ENCODE measurements at places on chromosomes 5 and 9.

DNA sequence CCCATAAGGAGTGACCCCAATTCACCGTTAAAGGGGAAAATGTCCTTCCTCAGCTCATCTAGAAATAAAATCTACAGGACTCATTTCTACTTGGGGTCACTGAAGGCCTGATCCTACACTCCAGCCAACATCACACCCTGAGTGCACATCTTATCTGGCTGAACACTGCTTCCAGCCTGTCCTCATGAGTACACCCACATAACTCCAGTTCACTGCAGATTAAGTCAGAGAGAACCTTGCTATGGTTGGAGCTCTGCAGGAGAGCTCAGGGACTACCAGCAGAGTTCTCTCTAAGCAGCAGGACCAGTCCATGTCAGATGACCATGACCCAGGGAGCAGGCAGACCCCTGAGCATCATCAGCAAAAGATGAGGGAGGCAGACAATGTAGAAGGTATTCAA, 126.9 kb upstream of the MAP3K1 start:
- no peak for DNase-seq

DNA sequence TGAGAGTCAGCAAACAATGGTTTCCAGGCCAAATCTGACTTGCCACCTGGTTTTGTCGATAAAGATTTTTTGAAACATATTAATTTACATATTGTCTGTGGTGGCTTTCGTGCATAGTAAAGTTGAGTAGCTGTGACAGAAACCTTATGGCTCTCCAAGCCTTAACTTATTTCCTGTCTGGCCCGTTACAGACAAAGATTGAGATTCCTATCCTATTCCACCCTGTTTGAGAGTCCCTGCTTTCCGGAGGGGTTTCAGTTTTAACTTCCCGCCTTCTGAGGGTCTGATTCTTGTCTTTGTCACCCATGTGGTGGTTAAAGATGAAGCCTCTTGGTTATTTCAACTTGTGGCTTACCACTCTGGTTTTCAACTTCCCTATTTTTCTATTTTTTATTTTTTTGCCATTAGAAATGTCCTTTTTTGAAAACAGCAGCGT, 11.4 kb downstream of the OTULIN start:
- DNase-seq = peak; percentile 21

- no peak for DNase-seq
Measured at GRCh38 chr9:88503845-88504764, 30.9 kb upstream of the NXNL2 start.

DNA sequence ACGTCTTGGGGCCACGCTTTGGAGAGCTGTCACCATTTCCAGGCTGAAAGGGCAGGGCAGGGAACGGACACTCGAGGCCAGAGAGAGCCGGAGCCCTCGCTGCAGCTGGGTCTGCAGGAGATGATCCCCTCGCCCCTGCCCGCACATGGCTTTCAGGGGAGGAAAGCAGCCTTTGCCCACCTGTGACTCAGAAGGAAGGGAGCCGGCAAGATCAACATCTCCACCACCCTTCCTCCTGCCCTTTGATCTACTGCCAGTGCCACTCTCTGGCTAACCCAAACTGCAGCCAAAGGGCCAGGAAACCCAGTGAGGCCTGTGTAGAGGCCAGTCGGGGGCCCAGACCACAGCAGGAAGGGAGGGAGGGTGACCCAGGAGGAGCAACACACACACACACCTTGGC, 137.1 kb upstream of the ERCC6L2 start:
- DNase-seq = no peak

DNA sequence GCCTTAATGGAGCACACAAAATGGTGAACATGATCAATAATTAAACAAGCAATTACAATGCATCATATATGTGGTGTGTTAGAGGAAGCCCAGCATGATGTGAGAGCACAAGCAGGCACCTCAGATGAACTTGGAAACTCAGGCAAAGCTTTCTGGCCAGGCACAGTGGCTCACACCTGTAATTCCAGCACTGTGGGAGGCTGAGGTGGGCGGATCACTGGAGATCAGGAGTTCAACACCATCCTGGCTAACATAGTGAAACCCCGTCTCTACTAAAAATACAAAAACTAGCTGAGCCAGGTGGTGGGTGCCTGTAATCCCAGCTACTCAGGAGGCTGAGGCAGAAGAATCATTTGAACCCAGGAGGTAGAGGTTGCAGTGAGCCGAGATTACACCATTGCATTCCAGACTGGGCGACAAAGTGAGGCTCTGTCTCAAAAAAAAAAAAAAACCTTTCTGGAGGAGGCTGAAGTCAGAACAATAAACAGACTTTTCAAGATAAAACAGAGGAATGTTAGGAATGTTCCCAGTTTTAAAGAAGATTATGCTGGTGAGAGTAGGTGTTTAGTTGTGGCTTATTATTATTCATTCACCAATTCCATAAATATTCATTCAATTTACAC, 159.4 kb downstream of the CEMIP2 start:
- DNase-seq = no peak

DNA sequence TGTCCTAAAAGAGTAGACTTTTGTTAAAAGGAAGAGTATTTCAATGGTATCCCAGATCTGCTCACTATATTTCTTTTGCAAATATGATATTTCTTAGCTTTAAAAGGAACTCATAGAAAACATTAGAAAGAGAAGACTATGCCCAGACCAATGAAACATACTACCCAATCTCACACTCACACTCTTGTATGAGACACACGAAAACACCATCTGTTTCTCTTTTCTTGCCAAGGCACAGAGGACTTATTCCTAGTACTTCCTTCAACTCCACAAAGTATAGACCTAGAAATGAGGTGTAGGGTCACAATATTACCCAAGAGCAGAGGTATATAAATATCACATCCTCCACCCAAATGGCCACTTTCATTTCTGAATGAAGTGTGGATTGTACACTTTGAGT, 292.4 kb upstream of the ACO1 start:
- DNase-seq = no peak

DNA sequence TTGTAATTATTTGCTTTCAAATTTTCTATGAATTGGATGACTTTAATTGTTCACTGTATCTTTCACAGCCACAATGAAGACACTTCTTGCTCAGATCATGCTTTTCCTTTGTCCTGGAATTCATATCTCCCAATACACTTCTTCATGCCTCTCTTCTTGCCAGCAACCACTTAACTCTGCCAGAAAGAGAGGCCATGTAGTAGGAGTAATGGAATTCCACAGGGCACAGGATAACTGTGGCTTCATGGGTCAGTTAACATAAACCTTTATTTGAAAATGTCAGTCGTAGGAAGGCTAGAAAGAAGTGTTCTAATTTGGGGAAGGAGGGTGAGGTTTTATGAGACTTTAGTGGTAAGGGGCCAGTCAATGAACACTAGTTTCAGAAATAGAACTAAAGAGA, 190.3 kb downstream of the TMEM167A start:
- no peak for DNase-seq

- no peak for DNase-seq
Measured at GRCh38 chr5:128684961-128685360, 146.9 kb upstream of the FBN2 start.

DNA sequence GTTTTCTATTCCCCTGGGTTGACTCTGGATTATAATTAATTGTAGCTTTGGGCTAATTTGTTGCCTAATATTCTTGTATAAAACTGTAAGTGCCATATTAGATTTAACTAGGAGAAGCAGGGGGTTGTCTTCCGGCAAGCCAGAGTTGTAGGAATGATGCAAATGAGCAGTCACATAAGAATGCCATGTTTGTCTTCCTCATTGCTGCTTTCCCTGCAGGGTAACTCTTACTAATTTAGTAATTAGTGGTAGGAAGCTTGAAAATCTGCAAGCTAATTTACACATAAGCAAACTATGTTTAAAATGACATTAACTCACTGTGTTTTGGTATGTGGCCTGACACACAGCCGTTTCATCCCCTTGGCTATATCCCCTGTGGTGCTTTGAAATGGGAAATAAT, 527.8 kb downstream of the KCTD16 start:
- no peak for DNase-seq

GRCh38 chr9:117224695-117225094, 190.2 kb downstream of the ASTN2 start:
- no peak for DNase-seq

GRCh38 chr5:112757468-112758208, 20.0 kb downstream of the APC start:
- DNase-seq = peak; percentile 8

DNA sequence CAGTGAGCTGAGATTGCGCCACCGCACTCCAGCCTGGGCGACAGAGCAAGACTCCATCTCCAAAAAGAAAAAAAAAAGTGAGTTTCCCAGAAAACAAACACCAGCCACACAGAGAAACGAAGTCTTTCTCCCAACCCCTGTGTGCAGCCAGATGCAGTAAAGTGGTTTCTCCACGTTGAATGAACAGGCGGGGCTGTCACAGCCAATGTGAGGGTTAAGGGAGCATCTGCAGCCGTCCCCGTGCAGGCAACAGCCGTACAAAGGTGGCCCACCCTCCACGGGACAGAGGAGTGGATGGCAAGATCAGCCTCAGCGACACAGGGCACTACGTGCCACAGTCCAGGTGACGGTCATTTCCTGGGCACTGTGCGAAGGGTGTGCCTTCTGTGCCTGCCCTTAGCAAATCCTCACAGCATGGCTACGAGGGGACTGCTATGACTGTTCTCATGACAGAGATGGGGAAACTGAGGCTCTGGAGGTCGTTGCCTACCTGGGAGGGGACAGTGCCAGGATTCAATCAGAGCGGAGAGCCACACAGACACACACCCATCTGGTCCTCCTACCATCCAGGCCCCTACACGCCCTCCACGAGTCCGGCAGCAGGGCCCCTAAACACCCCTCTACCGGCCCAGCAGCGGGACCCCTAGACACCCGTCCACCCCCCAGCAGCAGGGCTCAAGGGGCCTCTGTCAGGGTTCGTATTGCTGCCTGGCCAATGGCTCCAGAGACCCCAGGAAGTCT, 2.3 kb downstream of the VAV2 start:
- no peak for DNase-seq

DNA sequence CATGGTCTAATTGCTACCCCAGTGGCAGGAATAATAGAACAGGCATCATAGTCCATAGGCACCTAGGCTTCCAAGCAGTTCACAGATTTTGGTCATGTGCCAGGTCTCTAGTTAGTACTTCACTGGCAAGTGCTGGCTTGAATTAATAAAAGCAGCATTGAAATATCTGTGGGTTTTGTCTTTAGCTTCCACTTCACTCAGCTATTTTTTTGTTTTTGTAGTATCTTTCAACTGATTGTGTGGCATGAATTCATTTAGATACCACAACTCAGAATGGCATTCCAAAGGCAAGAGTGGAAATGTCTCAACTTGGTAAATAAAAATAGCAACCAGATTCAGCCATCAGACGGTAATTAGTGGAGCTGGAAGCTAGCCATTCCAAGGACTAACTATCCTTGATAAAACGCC, 27.9 kb upstream of the ITGA2 start:
- DNase-seq = no peak

GRCh38 chr9:120261419-120261818, 318.5 kb downstream of the CDK5RAP2 start:
- no peak for DNase-seq

- DNase-seq = no peak
Measured at GRCh38 chr5:173735184-173735583, 118.7 kb upstream of the BOD1 start.

DNA sequence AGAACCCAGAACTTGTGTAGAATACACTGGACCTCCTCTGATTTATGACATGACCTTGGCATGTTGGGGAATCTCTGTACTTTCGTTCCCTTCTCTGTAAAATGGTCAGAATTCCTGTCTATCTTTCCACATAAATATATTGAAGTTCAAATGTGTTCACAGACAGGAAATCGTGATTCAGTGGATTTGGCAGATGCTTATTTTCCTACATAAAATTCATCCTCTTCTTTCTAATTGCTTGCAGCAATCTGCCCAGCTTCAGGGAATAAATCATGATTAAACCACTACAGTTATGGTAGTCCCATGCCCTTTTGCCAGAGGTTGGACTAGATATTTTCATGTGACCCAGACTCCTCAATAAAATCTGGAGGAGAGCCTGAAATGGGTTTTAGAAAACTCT, 52.1 kb upstream of the ARL15 start:
- no peak for DNase-seq

DNA sequence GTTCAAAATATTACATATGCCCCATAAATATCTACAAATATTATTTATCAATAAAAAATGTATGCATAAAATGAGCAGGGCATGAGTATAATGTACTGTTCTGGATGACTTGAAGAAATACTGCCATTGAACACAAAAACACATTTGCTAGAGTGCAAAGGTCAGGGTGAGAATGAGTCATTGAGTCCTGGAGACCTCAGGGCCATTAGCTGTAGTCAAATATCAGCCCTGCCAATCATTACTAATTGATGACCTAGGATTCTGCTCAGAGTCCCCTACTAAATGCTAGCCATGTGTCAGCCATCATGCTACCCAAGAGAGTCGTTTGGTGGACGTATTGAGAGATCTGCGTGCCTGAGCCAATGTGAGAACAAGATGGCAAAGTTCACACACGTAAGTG, 80.3 kb upstream of the FAM169A start:
- DNase-seq = no peak

- DNase-seq = peak; percentile 75
Measured at GRCh38 chr9:87579781-87580541, 82.3 kb downstream of the DAPK1 start.

DNA sequence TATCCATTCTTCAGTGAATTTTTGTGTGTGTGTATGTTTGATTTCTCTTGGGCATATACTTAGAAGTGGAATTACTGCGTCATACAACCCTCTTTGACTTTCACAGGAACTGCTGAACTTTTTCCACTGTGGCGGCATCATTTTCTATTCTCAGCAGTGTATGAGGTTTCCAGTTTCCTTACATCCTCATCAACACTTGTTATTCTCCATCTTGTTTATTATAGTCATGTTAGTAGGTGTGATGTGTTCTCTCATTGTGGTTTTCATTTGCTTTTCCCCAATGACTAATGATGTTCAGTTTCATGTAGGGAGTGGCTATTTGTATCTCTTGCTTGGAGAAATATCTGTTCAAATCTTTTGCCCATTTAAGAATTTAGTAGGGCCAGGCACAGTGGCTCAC, 2.6 kb downstream of the ZNF79 start:
- no peak for DNase-seq

GRCh38 chr9:121271368-121272341, 3.7 kb downstream of the GSN start:
- peak; percentile 93 for DNase-seq

- DNase-seq = no peak
Measured at GRCh38 chr5:22754155-22754554, 99.0 kb downstream of the CDH12 start.

DNA sequence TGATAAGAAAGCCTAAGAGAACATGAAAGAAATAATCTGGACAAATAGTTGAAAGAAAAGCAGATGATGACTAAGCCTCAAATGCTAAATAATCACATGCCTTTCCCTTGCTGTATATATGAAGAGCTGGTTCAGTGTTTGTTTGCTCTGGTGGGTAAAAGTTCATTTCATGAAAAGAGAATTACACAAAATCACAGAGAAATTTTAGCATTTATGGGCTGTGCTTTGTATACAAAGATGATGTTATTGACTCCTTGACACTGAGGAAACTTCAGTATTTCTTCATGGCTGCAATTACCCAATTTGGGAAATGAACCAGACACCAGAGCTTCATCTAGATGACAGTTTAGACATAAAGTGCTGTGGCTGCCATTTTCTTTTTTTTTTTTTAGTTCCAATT, 527.2 kb downstream of the NR2F1-AS1 start:
- no peak for DNase-seq
